Stimulated activated CD8-positive, alpha-beta memory T cell treated with anti-CD3 and anti-CD28 coated beads, Interleukin-2, amount 100 ng/mL, for 48 hours (primary cell): ENCODE measurements at places on chromosomes 3 and 15.

- no peak for DNase-seq
Observed at GRCh38 chr3:134336587-134336986, 37.7 kb downstream of the AMOTL2 start.

DNA sequence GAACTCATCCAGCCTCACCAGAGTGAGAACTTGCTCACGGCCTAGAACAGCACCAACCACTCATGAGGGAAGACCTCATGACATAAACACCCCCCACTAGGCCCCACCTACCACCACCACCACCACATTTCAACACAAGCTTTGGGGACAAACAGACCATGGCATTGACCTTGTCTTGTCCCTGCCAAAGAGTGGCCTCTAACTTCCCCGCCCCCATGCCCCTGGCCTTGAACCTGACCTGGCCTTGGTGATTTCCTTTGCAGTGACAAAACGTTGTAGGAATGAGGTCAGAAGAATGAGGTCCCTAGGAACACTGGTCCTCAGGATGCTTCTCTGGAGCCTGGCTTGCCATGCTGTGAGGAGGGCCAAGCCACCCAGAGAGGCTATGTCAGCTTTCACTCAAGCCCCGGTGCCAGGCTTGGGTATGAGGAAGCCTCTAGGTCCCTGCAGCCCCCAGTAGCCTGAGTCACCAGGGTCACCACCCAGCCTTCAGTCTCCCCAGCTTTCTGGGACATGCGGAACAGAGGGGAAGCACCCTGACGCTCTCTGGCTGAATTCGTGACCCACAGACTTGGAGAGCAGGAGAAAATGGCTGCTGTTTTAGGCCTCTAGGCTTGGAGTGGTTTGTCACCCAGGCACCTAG, 57.9 kb downstream of the TPRA1 start:
- DNase-seq: no peak

GRCh38 chr3:128623762-128624176, 26.8 kb downstream of the RPN1 start:
- DNase-seq: no peak

GRCh38 chr3:133871368-133872090, 24.2 kb downstream of the RAB6B start:
- no peak for DNase-seq

DNA sequence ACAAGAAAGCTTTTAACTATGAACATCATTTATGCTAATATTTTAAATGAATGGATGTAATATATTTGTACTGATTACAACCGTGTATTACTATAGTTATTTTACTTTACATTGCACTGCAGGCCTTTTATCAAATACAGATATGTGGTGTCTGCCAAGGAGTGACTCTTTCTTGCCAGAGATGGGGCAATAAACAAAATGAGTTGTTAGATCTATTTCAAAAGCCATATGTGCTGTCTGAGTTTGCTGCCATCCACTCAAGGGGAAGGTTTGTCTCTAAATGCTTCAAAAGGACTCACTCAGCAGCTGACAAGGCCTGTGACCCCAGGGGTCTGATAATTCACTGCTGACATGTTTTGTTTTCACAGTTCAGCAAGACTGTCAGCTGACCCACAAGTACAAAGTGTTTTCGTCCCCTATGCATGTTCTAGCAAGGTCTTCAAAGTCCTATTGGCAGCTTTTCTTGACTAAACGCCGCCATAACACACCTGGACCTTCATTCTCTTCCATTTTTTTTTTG, 41.3 kb upstream of the ZBED2 start:
- no peak for DNase-seq

DNA sequence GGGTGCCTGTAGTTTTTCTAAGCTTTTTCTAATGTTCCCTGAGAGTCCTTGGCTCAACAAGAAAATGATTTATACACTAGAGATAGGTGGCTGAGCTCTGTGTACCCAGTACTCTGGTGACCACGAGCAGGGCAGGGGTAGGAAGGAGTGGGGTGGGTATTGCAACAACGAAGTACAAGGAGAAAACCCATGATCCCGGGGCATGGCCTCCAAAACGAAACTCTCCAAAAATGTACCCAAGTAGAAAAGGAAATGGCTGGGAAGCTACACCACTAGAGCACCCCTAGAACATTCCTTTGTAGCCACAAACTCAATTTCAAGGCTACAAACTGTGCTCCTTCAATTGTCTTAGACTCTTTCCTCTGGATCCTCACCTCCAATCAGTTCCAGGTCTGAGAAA, 138.9 kb downstream of the DUT start:
- DNase-seq: no peak

- DNase-seq: no peak
Observed at GRCh38 chr3:148400754-148401153, 296.9 kb upstream of the AGTR1 start.

GRCh38 chr15:63156086-63156710, 1.1 kb downstream of the RPS27L start:
- no peak for DNase-seq

DNA sequence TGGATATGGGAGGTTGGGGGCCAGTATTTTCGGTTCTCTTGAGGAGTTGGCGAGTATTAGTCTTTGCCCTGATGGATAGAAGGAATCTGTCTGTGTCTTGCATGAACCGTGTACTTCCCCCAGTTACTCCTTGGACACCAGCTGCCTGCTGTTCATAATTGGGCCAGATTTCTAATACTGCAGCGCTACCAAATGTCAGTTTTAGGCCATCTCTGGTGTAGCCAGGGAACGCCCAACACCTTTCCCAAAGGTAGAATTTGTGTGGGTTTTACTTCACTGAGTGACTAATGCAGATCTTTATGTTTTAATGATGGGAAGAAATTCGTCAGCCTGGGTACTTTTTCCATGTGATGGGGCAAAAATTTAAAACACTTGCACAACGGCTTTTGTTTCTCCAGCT, 18.4 kb downstream of the FLNB start:
- no peak for DNase-seq

- DNase-seq: no peak
Observed at GRCh38 chr15:69132430-69132829, 28.0 kb upstream of the GLCE start.

DNA sequence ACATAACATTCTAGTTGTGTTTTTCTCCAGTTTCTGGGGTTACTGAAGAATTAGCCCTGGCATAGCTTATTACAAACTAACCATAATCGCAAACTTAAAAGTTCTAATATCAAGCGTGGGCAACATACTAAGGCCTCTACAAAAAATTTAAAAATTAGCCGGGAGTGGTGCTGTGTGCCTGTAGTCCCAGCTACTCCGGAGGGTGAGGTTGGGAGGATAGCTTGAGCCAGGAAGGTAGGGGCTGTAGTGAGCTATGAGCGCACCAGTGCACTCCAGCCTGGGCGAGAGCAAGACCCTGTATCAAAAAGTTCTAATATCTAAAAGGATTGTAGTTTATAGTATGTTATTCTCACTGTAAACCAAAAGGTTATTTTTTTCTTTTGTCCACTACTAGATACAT, 1.1 kb downstream of the OIP5 start:
- no peak for DNase-seq

GRCh38 chr15:90561344-90562244, 31.9 kb downstream of the CRTC3 start:
- no peak for DNase-seq

- DNase-seq: no peak
Observed at GRCh38 chr15:77605547-77605946, 27.2 kb downstream of the LINGO1 start.

DNA sequence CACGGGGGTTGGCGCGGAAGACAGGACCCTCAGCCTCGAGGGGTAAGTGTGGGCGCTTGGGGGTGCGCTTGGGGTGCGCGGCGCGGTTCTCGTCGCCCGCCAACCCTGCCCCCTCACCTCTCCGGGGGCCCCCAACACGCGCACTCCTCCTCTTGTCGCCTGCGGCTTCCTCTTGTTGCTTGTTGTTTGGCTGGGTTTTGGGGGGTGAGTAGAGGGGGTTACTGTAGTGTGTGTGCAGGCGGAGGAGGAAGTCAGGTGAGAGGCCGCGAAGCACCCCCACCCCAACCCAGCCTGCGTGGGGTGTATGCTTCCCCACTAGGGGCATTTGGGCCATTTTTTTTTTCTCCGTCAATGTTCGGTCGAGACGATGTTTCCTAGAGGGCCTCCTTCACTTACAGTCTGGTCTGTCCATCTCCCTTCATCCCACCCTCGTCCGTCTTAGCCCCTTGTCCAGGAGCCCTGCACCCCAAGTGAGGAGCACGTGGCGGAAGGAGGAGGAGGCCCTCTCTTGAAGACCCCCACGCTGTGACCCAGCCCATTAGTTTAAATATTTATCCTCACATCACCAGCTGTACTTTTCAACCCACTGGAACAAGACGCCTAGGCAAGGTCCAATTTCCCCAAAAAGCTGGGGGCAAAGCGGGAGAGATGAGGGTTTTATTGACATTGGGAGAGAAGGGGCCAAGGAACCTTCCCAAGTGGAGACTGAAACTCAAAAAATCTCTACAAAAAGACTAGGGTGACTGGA, 20.4 kb upstream of the SATB1 start:
- DNase-seq: peak; percentile 53

GRCh38 chr15:68655686-68656437, 77.1 kb downstream of the CORO2B start:
- DNase-seq: no peak

DNA sequence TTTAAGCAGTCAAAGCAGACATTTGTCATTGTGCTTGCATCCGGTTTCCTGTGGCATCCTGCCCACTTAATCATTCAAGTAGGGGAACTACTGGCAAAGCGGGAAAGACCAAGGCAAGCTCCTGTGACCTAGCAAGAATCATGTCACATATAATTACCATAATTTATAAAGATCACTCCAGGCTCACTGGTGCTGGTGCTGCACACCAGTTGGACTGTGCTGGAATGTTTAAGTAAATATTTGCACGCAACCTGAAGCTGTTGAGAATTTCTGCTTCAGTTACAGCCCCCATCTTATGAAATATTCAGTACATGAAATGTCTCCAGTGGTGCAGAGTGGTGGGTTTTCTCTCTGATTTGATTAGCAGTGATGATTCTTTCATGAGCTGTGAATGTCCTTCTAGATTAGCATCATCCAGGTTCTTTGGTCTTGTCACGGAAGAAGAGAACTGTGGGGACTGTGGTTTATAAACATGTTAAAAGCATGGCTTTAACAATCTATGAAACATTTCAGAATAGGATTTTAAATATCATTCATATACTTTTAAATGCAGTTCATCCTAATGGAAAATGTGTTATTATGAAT, 621.3 kb upstream of the EPHA6 start:
- DNase-seq: no peak

DNA sequence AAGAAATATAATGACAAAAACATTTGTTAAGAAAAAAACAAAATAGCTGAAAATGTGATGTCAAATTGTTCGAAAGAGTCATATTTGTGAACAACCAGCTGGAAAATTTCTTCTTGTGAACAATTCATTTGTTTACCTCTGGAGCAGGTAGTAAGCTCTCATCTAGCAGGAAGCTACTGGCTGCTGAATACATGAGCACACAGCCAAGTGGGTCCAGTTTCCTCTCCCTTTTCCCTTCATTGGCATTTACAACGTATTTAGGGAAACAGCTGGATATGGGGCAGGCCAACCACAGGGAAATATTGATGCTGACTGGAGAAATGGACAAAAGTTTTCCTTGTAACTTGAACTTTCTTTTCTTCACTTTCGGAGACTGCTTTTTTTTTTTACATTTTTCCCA, 1354.7 kb upstream of the EPHA6 start:
- DNase-seq: no peak

GRCh38 chr3:195297446-195297845, 26.5 kb upstream of the XXYLT1 start:
- no peak for DNase-seq

- no peak for DNase-seq
Observed at GRCh38 chr3:160986069-160986468, 119.1 kb downstream of the B3GALNT1 start.

- DNase-seq: no peak
Observed at GRCh38 chr3:133928903-133929607, 33.4 kb upstream of the RAB6B start.

- no peak for DNase-seq
Observed at GRCh38 chr3:37540786-37541185, 320.9 kb upstream of the CTDSPL start.

DNA sequence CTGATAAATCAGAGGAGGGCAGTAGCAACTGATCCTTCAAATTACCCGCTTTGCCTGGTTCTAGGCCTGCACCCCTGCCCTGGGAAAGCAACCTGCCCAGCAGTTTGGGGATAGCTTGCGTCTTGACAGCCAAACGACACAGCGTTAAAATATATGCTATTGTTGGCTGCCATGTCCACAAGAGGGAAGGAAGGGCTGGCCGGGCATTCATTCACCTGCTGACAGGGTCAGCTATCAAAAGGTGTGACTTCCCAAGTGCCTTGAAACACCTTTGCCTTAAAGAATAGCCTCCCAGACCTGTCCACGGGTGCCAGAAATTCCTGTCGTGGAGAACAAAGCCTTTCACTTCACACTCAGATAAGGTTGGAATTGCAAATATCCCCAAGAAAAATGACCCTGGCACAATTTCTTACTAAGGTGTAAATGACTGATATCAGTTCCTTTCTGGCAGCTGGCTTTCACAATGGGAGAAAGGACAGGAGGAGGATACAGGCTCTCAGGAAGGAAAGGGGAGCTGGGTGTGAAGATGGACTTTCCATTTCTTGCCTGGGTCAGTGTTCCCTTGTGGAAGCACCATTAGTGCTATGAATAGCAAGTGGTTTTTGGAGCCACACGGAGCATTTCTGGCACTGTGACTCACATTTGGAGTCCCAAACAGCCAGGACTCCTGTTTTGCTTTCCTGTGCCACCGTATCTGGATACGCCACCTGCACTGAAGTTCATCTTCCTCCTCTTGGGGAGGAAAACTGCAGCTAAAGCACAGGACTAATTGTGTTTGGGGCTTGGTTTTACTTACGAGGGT, 19.2 kb downstream of the ALDH1A3 start:
- no peak for DNase-seq

- DNase-seq: no peak
Observed at GRCh38 chr15:80106051-80106450, 46.6 kb downstream of the ZFAND6 start.

DNA sequence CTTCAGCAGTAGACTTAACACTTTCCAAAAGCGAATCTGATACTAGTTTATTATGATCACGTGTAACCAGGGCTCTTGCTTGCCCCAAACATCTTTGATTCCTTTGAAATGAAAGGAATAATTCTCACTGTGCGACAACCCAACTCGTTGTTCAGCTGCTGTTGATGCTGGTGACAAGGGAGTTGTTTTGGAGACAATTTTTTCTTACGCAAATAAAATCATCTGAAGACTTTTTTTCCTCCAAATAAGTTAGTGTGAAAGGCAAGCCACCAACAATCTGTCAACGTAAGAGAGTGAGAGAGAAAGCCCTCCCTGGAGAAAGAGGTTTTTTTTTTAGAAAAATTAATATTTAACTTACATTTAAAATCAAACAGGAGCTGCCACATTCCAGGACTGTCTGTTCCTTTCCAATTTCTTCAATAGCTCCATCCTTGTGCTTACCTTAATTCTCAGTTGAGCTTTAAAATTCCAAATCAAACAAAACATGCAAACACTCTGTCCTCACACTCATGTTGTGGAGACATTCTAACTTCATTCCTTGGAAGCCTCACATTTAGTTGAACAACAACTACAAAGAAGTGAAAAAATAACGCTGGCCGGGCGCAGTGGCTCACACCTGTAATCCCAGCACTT, 4.9 kb upstream of the P3H2 start:
- no peak for DNase-seq
